Cardiac fibroblast (primary cell): ENCODE measurements at places on chromosomes 2 and 18.
A peak's percentile ranks its signal among the peaks of the same experiment; 100 is the strongest.

DNA sequence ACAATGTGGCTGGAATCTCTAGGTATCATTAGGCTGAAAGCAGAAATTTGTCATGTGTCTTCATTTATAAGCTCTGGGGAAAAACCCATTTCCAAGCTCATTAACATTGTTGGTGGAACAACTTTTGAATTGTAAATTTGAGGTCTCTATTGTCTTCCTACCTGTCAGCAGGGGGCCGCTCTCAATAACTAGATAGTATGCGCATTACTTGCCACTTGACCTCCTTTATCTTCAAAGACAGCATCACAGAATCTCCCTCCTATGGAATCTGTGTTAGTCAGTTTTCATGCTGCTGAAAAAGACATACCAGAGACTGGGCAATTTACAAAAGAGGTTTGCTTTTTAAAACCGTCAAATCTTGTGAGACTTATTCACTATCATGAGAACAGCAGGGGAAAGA lies 223.1 kb downstream of the CALCRL start:
- DNase-seq: no peak

GRCh38 chr2:83103613-83104012 lies 1355.5 kb downstream of the SUCLG1 start:
- peak; percentile 90 for DNase-seq

DNA sequence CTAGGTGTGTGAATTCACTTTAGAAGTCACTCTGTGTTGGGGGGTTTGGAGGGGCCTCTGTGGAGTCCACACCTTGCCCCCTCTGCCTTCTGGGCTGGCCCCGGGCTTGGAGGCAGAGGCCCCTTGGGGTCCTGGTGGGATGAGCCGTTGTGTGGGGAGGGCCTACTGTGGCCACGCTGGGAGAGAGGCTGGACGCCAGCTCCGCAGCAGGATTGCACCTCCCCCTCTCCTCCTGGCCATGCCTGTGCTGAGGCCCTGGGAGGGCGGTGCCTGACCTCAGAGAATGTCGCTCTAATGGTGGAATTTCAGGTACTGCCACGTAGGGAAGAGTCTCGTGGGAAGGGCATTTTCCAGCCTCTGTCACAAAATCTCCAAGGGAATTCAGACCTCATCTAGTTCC lies 237.0 kb downstream of the ATAD2B start:
- no peak for DNase-seq

DNA sequence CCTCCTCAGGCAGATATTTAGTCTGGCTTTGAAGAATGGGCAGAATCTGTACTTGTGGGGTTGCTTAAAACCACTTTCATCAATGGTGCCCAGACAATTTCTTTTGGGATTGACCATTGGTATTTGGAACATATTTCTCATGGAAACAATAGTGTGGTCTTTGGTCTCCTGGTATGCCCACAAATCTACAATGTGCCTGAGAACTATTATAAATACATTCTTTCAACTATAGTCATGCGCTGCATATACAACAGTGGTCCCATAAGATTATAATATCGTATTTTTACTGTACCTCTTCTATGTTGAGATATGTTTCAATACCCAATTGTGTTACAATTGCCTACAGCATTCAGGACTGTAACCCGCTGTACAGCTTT lies 34.8 kb upstream of the PPP4R1 start:
- DNase-seq: no peak

DNA sequence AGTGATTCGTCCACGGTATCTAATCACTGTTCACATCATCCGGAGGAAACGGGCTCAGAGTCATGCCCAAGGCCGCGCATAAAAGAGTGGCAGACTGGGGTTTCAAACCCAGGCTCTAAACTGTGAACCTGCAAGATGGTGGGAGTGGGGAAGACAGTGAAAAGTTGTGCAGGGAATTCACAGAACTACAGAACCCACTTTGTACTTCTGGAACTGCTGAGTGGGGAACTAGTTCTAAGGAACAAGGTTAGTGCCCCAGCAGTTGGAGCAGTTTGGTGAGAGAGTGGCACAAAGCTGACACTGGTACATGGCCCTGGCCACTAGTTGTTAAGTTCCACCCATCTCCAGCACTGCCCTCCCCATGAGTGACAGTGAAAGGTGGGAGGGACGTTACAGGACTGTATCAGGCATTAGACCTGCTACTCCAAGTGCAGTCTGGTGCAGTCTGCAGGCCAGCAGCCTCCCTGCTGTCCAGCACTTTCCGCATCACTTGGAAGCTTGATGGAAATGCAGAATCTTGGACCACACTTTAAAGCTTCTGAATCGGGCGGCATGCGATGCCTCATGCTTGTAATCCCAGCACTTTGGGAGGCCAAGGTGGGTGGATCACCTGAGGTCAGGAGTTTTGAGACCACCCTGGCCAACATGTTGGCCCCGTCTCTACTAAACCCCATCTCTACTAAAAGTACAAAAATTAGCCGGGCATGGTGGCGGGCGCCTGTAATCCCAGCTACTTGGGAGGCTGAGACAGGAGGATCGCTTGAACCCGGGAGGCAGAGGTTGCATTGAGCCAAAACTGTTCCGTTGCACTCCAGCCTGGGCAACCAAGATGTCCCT lies 47.3 kb downstream of the C2orf42 start:
- peak; percentile 55 for DNase-seq

DNA sequence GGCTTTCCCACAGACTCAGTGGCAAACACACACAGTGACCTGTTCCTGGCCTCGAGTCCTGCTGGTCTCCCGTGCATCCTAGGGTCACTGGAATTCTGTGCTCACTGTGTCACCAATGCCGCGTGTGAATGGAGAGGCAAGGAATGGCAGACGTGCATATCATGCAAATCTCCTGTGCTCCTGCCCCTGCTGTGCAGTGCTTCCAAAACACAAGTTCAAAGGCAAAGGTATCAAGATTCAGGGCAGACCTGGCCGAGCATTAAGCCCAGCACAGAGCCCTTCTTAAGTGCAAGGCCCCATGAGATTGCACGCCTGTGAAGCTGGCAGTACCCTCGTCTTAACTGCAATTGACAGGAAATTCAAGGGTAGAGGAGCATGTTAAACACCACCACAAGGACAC lies 129.1 kb downstream of the NDUFA10 start:
- no peak for DNase-seq

DNA sequence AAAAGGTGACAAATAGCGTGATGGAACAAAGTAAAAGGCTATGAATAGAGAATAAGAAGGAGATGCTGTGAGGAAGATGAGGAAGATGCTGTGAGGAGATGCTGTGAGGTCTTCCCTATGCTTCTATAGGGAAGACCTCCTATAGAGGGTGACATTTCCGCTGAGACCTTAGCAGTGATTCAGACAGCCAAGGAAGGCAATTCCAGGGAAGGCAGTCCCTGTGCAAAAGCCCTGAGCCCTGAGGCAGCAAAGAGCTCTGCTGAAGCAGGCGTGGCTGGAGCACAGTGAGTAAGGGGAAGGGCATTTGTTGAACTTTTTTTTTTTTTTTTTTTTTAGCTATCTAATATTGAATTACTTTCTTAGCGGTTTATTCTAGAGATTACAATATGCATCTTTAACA lies 142.7 kb upstream of the FOSL2 start:
- peak; percentile 72 for DNase-seq

GRCh38 chr18:67771271-67771670 lies 254.8 kb upstream of the DSEL start:
- DNase-seq: peak; percentile 49

GRCh38 chr2:24821433-24821891 lies 28.2 kb downstream of the CENPO start:
- no peak for DNase-seq

GRCh38 chr2:118968042-118968441 lies 26.0 kb downstream of the MARCO start:
- DNase-seq: no peak

DNA sequence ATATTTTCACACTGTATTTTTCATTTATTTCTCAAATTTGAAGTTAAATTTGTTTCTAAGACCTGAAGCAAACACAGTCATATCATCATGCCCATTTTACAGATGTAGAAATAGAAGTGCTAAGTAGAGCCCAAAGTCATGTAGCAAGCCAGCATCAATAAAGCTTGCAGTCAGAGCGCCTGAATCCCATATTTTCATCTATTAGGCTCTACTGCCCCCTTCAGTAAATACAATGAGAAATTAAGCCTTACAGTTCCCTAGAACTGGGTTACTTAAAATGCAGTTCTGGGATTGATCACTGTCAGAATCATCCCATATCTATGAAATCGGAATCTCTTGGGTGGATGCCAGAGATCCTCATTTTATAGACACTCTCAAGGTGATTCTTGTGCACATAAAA lies 419.9 kb downstream of the TGIF1 start:
- peak; percentile 83 for DNase-seq

DNA sequence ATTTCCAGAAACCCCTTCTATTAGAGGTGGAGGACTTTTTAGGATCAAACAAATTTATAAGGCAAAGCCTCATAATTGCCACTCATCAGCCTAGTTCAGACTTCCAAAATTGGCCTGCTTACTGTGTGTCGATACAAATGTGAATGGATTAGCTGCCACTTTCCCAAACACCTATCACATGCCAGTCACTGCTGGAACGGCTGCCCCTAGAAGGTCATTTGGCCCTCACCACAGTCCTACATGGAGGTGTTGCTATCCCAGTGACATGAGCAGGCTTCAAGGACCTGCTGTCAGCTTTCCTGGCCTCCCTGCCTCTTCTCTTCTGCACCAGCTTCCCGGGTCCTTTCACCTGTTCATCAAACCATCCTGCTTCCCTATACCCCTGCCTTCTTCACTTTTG lies 279.2 kb upstream of the SKOR2 start:
- no peak for DNase-seq

DNA sequence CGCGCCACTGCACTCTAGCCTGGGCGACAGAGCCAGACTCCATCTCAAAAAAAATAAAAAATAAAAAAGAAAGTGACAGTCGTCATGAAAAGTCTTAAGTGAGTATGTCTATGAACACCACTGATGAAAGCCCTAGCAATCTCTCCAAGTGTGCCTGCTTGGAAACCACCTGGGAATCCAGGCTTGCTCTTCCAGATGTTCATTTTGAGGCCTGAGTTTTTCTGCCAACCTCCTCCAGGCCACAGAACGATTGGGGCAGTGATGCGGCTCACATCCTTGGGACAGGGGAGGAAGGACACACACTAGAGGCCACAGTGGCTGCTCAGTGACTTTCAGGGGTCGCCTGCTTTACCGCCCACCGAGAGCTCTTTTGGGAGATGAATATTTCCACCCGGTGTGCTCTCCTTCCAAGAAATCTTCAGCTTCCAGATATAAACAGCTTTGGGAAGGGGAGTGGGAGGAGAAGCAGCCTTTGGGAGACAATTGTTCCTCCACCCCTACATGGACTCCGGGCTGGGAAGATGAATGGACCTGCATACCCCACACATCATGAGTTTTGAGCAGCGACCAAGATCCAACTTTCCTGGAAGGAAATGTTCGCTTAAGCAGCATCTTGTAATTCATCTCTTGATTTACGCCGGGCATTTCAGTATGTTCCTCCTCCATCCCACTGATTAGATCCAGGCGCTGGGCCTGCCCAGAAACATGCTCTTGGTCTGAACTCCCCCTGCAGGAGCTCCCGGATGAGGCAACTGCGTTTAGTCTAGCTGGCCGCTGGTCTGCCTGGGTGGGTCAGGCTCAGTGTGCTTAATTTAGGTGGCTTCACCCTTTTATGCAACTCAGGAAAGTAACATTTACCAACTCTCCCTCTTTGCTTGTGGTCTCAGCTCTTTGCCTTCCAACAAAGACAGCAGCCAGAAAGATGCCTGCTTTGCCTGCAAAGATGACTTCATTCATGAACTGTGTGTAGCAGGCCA lies 6.2 kb upstream of the ARMC9 start:
- DNase-seq: peak; percentile 94

DNA sequence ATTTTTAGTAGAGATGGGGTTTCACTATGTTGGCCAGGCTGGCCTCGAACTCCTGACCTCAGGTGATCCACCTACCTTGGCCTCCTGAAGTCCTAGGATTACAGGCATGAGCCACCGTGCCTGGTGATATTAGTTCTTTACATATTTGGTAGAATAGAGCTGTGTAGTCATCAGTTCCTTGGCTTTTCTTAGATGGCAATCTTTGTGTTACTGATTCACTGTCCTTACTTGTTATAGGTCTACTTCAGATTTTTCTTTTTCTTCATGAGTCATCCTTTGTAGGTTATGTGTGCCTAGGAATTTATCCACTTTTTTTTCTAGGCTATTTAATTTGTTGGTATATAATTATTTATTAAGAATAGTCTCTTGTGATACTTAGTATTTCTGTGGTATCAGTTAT lies 30.3 kb upstream of the ZSWIM2 start:
- no peak for DNase-seq

DNA sequence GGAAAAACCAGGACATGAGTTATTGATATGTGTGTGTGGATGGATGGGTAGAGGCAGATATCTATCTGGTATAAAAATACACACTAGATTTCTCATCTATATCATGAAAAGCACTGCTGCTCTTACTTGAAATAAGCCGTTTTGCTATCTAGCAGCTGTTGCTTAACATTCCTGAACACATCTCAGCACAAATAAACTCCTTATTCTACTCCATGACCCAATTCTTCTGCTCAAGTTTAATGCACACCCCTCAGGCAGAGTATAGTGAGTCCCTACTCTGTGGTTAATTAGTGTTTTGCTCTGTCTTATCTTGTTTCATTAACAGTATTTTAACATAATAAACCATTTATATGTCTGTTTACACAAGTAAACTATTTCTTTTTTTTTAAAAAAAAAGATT lies 134.2 kb downstream of the CBLN2 start:
- no peak for DNase-seq

DNA sequence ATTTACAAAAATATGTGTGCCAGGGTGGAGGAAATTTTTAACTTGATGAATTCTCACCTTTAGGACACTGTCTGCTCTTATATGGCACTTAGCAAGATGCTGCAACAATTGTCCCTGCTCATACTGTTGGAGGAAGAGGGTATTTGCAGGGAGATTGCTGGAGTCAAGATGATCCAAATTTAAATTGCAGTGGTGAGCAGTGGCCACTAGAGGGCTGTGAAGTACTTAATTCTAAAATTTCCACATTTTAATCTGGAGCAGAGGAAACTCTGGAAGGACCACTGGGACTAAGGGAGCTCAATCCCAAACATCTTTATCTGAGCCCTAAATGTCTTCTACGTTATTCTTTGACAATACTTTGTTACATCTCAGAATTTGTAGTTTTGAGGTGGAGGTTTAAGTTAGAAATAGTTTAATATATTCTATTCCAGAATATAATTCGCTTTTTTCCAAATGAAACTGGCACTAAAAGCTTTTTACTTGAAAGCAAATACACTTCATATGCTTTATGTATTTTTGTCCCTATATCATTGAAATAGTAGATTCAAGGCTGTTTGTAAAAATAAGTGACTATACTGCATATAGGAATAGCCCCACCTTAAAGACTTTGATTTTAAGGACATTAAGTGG lies 33.0 kb upstream of the PTH2R start:
- DNase-seq: peak; percentile 74
